ENCODE measurements at places on chromosomes 2 and 18.

GRCh38 chr2:168056242-168056787 is 191.1 kb downstream of the STK39 start:
- no peak for DNase-seq

DNA sequence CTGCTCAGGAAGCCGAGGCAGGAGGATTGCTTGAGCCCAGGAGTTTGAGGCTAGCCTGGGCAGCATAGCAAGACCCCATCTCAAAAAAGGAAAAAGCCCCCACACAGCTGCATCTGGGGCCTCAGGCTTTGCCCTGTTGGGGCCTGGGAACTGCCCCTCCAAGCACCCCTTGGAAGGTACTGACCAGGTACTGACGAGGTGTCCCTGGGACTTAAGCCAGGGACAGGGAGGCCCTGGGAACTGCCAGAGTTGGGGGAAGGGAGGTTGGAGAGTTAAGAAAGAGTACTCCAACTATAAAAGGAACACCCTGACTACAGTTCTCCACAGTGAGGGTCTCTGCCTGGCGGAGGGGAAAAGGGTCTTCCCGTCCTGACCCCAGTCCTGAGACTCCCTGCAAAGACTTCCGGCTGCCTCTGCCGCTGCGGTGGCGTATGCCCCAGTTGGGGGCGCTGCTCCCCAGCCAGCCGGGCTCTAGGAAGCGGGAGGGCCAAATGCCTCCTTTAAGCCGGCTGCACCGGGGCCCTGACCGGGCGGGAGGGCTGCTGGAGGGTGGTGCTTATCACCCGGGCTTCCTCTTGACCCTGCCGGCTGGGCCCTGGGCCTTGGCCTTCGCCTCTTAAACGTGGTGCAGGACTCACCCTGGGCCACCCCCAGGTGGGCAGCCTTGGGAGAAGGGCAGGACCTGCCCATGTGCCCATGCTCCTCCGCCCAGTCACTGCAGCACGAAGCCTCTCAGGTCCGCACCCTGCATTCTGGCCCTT is 12.8 kb downstream of the SLC30A3 start:
- DNase-seq = peak; percentile 29

DNA sequence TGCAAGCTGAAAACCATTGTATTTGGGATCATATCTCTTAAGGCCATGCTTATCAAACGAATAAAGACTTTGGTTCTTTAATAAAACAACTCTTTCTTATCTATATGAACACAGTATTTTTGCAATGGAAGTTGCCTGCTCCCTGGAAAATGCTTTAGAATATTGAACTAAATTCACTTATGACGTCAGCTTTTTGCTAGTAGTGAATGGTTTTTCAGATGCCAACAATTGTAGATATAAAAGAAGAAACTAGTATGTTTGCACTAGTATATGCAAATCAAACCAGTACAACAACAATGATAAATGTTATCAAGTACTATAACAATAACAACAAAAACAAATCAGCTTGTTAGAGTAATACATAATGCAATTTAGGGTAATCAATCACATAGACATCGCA is 1462.9 kb downstream of the SUCLG1 start:
- no peak for DNase-seq

DNA sequence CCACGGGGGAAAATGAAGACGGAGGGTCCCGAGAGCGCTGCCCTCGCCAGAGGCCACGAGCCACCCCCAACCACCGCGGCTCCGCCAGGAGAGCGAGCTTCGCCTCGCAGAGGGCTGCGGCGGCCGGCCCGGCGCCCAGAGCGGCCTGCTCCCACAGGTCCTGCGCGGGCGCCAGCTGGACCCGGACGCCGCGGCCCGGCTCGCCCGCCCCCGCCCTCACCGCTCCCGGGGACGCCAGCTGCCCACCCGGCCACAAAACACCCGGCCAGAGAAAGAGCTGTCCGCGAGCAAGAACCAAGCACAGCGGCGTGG is 709 bp downstream of the PTPN2 start:
- no peak for DNase-seq

- DNase-seq = no peak
Observed at GRCh38 chr2:221134718-221135117, 437.4 kb downstream of the EPHA4 start.

GRCh38 chr18:65762556-65762955 is 11.7 kb downstream of the CDH7 start:
- no peak for DNase-seq

DNA sequence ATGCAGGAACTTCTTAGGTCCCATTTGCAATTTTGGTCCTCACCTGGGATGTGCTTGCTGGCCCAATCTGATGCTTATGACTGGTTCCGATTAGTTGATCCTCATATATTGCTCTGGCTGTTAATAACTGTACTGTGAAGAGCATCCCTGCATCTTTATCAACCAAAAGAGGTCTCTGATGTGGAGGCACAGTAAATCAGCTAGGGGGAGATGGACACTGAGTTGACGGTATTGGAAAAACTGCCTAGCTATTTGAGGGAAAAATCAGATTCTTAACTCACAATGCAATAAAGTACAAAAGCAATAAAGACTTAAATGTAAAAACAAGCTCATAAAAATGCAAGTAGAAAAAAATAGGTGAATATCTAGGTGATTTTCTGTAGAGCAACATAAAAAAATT is 188.0 kb upstream of the TCF4 start:
- DNase-seq = no peak

DNA sequence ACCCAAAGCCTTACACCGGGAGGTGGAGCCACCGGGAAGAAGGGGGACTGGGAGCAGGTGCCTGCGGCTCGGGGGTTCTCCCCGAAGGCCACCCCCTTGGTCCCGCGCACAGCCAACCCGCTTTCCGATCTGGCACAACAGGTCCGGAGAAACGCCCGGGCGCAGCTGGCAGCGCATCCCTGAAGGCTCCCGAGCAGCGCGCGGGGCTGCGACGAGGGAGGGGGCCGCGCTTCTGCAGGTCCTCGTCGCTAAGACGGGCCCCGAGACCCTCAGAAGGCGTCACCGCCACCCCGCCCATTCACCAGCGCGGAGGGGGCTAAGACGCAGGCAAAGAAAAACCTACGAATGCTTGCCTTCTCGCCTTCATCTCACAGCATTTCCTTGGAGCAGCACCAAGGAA is 1.8 kb downstream of the CBLN2 start:
- DNase-seq = no peak

- no peak for DNase-seq
Observed at GRCh38 chr18:51480407-51481261, 283.2 kb upstream of the MEX3C start.

DNA sequence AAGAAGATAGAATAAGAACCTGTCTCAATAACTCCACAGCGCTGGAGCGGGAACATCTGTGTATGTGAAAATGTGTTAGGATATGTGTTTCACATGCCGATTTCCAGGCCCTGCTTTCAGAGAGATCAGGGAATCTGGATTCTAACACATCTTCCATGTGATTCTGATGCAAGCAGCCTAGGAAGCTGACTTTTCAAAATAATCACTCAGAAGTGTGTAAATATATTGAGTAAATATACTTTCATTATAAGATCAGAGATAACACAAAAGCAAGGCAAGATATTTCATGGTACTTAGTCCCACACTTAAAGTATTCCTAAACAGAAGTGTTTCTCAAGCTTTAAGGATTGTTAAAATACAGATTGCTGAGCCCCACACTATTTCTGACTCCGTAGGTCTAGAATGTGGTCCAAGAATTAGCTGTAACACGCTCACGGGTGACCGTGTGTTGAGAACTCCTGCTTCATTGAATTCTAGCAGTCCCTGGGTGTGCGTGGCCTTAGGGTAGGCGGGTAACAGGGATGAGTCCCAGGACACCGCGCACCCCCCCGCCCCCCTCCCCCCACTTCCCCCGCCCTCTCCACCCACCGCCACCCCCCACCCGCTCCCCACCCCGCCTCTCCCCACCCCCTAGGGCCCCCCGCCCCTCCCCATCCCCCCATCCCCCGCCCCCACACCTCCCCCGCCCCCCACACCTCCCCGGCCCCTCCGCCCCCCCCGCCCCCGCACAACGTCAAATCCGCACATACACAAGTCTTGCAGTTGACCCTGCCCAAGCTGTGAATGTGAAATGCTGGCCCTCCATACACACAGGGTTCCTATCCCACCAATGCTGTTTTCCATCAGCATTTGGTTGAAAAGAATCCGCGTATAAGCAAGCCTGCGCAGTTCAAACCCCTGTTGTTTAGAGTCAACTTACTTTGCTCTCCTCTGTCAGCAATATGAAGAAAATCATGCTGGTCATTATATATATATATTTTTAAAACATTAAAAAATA is 94.2 kb upstream of the SLC39A10 start:
- DNase-seq = no peak

DNA sequence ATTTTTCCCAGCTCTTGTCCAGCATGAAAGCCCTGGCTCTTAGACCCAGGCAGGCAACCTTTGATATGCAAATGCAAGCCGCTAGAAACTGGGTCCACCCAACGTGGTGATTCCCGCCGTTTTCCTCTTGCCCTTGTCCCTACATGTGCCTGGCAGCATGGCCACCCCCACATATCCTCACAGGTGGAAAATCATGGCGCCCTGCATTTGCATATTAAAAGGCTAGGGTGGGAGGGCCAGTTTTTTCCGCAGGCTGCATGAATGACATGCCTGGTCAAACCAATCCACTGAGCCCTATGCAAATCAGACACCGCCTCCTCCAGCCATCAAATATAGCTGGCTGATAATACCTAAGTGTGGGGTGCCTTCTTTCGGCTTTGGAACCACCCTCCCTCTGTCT is 1091.8 kb upstream of the NXPH2 start:
- DNase-seq = no peak

DNA sequence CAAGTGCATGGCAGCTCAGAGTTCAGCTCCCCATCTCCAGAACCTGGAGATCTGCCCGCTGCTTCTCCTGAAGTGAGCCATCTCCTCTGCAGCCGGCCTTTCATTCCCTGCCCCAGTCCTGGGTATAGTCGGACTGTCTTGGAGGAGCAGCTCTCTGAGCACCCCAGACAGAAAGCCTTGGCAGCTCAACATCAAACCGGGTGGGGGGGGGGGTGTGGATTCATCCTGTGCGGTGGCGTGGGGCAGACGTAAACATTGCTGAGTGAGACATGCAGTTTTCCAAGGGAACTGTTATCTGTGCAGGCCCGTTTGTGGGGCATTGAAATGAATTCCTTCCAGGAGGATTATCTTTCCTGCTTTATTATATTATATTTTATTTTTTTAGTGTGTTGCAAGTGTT is 125.9 kb upstream of the MYCN start:
- DNase-seq = no peak

GRCh38 chr2:179447839-179448447 is 183.3 kb upstream of the SESTD1 start:
- no peak for DNase-seq

- no peak for DNase-seq
Observed at GRCh38 chr2:4561196-4561595, 857.8 kb downstream of the DCDC2C start.

DNA sequence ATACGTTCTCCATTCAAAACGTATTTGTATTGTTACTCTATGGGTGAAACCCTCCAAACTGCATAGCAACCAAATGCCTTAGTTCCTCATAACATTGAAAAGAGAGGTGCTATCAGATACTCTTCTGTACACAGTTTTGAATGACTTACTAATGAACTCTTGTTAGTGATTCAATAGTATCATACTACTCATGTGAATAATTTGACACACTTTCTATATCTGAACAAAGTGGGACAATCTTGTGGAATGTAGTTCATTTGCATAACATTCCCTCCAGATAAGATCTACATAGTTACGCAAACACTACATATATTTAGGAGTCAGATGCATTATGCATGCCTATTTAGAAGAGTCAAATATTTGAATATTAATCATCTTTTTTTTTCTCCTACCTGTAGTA is 232.0 kb upstream of the NRXN1 start:
- DNase-seq = no peak

- DNase-seq = no peak
Observed at GRCh38 chr2:142672698-142673097, 204.8 kb upstream of the KYNU start.

DNA sequence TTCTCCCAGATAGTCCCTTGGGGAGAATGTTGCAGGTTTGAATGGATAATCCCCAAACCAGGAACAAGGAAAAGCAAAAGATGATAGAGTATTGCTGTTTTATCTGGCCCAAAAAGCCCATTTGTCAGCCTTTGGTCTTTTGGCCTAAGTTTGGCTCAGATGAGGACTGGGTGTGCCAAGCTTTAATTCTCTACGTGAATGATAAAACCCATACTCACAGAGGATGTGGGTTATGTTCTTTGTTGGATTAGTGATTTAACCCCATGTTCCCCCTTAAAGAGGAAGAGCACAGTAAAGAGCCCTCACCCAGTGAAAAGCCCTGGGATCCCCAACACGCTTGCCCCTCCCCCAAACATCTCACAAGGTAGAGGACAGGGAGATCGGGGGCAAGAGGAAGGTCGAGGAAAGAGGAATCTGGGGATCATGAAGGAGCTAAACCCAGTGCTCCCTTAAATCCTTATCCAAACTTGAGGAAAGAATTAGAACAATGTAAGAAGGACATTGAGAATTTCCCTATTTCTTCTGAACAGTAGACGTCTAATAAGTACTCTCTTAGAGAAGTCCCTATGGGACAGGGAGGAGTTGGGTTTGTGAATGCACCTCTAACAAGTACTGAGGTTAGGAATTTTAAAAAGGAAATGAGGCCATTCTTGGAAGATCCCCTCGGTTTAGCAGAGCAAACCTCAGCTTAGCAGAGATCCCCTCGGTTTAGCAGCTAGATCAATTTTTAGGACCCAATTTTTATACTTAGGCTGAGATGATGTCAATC is 105.0 kb downstream of the HIBCH start:
- DNase-seq = peak; percentile 41

GRCh38 chr18:5717256-5717655 is 173.5 kb upstream of the EPB41L3 start:
- DNase-seq = no peak

DNA sequence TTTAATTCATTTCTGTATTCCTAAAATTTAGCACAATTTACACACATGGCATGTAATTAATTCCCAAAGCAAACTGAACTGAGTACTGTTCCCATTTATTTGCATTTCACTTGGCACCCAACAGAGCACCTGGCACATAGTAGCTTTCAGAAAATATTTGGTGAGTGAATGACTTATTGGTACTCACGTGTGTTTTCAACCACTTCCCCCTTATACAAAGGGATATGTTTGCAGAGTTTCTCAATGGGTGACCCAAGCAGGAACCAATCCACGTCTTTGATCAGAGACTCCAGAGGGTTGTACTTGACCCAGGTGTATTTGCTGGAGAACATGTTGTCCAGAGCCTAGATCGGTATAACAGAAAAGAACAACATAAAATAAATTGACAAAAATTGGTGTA is 6.6 kb downstream of the GKN2 start:
- no peak for DNase-seq

DNA sequence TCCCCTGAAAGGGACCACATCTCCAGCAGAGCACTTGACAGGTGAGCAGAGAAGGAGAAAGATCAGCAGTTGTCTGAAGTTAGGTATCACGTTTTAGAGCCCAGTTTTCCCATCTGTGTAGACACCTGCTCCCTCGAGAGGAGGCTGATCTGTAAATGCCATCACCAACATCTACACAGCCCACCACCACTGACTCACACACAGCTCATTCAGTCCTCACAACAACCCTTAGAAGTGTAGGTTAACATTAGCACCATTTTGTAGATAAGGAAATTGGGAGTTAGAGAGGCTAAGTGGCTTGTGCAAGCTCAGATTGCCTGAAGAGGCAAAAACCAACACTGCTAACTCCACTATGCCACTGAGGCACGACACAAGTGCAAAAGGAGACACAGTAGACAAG is 37.2 kb upstream of the STAT1 start:
- peak; percentile 17 for DNase-seq

GRCh38 chr2:130826821-130827501 is 9.8 kb upstream of the ARHGEF4 start:
- no peak for DNase-seq

GRCh38 chr18:13354402-13354801 is 135.8 kb downstream of the LDLRAD4 start:
- DNase-seq = no peak

Data from fibroblast of skin of abdomen (primary cell).